ENCODE measurements at places on chromosomes 11 and 22.

GRCh38 chr22:36124666-36125065, 35.9 kb downstream of the APOL3 start:
- no peak for DNase-seq

DNA sequence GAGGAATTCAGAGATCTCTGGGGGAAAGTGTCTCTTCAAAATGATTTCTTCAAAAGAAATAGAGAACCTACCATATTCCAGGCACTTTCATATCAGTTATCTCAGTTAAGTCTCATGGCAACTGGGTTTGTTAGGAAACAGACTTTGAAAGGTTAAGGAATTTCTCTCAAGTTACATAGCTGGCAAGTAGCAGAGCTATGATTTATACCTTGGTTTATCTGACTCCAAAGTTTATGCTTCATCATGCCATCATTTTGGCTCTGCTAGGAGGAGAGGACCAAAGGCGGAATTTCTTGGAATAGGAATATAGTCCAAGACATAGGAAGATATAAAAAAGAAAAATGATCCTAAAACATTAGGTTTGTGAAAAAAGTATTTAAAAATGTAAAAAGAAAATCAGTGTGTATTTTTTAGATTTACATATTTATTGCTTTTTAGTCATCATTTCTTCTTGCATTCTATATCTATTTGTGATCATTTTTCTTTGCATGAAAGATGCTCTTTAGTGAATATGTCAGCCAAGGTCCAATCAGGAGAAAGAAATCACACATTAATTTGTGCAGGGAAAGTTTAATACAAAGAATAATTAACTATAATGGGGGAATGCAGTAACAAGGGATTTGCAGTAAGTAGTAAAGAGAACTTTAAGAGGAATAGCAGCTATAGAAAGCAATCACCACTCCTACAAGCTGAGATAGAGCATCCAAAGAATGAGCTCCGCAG, 199.1 kb upstream of the ZBED5 start:
- no peak for DNase-seq

DNA sequence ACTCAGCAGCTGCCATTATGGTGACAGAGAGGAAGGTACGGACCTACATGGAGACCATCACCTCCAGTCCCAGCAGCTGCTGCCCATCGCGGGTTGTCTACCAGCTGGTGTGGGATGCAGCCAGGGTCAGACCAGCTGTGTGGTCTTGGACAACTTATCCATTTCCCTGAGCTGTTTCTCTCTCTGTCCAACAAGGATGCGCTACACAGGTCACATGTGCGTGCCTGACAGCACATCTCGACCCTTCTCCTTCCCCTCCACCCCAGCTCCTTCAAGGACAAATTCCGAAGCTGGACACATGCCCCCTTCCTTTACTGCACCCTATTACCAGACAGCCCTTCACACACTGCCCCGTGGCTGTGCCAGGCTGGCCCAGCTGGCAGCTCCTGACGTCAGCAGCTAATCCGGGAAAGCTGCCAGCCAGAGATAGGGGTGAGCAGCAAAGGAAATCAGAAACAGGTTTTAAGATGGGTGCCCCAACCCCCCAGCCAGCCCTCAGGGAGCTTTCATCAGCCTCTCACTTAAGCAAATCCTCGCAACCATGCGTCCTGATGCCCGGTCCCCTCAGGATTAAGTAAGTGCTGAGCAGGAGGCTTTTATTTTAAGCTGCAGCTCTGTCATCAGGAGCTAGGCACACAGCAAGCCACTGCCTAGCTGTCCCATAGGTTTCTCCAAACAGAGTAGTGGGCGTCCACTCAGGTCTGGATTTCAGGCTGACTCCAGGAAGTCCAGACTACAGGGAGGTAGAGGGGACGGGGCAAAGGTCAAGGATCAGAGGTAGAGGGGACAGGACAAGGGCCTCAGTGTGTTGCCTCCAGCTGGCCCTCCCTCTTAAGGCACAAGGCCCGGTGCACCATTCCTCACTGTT, 20.3 kb downstream of the TEF start:
- DNase-seq, result no peak

DNA sequence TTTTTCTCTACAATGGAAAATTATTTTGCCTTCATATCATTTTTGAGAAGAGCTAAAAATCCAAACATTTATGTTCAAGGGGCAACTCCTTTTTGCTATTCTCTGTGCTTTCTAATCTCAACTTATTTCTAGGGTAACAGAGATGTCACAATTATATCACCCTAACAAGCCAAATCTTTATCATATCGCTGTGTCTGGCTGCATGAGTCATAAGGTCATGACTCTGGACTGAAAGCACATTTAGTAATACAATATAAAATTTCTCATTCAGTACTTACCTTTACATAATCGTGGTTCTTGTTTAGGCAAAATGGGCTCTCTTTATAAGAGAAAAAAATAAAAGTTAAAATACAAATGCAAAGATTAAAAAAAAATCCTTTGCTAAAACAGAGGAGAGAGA, 326.0 kb downstream of the CASP12 start:
- no peak for DNase-seq

GRCh38 chr11:100512475-100512874, 174.6 kb upstream of the ARHGAP42 start:
- no peak for DNase-seq

DNA sequence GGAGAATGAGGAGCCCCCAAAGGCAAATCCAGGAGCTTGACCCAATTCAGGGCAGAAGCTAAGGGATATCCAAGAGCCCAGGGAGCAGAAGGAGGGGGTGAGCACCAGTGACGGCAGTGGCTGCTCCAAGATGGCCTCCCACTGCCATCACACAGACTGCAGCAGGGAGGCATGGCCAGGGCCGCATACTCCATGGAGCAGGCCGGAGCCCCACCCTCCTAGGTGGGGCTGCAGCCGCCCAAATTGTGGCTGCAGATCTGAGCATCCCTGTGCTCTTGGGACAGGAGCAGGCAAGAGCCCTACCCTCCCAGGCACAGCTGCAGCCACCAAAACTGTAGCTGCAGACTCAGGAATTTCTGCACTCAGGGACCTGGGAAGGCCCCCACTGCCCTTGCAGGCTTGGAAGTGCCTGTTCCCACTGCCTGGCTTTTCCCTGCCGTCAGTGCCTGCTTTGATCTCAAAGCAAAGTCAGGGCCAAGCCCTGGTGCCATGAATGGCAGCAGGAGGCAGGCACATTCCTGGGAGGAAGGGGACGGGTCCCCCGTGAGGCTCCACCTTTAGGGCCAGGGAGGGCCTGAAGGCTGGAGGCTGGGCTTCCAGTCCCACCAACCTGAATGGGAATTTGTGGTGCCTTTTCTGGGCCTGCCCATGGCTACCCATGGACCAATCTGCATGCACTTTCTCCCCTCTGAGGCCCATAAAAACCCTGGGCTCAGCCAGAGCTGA, 10.3 kb upstream of the WNT7B start:
- DNase-seq, result no peak

- no peak for DNase-seq
These were observed 14.3 kb downstream of the TP53AIP1 start for GRCh38 chr11:128928400-128928799.

GRCh38 chr11:76814414-76814813, 31.3 kb downstream of the TSKU start:
- DNase-seq, result no peak

DNA sequence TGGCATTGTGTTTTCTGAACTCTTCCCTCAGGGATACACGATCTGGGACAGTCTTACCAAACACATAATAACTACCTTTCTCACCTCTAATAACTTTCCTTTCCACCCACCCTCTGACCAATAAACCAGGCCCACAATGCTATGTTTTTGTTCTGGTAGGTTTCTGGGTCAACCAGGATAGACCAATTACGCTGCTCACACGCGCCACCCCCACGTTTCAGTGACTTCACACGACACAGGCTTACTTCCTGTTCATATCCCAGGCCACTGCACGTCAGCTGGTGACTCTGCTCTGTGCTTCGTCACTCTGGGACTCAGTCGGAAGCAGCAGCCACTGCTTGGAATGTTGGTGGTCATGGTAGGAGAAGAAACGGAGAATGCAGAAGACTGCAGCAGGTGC, 2.5 kb downstream of the KRTAP5-4 start:
- DNase-seq, result no peak

GRCh38 chr11:117366248-117366647, 38.6 kb downstream of the CEP164 start:
- no peak for DNase-seq

DNA sequence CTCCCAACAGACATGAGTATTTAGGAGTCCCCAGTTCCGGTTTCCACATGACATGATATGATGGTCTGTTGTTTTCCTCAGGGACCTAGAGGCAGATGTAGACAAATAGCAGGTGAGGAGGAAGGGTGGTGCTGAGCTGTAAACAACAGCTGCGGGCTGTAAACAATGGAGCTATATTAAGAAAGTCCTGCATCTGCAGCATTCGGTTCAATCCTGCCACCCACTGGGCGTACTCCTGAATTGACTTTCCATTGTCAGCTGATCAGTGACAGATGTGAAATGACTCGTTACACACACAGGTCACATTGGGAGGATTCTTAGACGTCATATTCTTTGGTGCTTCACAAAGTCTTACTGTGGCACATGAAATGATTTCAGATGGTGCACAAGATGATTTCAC, 26.8 kb upstream of the RAG1 start:
- no peak for DNase-seq
